Mesendoderm (in vitro differentiated cells): ENCODE measurements at places on chromosomes 11 and 22.

GRCh38 chr22:41619979-41620588, 759 bp downstream of the DESI1 start:
- DNase-seq = peak; percentile 79

GRCh38 chr11:60816590-60817157, 25.2 kb upstream of the CCDC86 start:
- DNase-seq = no peak

- DNase-seq = peak; percentile 48
These were observed 439.7 kb downstream of the BUD13 start for GRCh38 chr11:116333001-116333535.

- DNase-seq = no peak
These were observed 1.1 kb downstream of the YWHAH start for GRCh38 chr22:31945443-31945855.

- no peak for DNase-seq
These were observed 58.3 kb downstream of the GRIK4 start for GRCh38 chr11:120569861-120570260.

GRCh38 chr22:29782061-29782845, 15.1 kb downstream of the UQCR10 start:
- DNase-seq = no peak

- DNase-seq = peak; percentile 55
These were observed 38.1 kb upstream of the CALCB start for GRCh38 chr11:15035283-15035682.
